ENCODE measurements at places on chromosomes 7 and 10.

DNA sequence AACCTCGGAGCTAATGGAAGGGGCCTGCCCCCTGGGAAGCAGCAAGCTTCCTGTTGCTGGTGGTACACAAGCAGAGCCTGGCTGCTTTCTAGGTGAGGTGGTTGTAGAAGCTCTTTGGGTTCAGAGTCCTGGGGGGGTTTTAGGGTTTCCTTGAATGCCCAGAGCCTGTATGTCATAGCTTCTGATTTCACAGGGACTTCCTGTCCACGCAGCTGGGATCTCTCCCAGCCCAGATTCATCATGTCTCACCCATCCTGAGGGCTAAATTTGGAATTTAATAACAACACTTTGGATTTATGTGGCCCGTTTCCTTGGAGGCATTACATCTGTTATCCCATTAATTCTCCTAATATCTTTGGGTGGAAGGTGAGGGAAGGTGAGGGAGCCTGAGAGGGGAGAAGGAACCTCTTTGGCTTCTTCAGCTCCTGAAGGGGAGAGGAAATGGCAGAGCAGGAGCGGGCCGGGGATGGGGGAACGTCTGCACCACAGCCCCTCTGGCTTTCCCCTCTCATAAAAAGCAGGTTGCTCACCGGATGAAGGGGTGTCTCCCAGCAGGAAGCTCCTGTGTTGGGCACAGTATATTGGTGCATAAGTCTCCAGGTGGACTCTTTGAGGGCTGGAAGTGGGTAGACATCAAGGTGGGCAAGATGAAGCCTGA is 19.7 kb downstream of the RPS24 start:
- DNase-seq, result no peak

GRCh38 chr7:229184-229964 is 37.0 kb downstream of the FAM20C start:
- DNase-seq, result no peak

DNA sequence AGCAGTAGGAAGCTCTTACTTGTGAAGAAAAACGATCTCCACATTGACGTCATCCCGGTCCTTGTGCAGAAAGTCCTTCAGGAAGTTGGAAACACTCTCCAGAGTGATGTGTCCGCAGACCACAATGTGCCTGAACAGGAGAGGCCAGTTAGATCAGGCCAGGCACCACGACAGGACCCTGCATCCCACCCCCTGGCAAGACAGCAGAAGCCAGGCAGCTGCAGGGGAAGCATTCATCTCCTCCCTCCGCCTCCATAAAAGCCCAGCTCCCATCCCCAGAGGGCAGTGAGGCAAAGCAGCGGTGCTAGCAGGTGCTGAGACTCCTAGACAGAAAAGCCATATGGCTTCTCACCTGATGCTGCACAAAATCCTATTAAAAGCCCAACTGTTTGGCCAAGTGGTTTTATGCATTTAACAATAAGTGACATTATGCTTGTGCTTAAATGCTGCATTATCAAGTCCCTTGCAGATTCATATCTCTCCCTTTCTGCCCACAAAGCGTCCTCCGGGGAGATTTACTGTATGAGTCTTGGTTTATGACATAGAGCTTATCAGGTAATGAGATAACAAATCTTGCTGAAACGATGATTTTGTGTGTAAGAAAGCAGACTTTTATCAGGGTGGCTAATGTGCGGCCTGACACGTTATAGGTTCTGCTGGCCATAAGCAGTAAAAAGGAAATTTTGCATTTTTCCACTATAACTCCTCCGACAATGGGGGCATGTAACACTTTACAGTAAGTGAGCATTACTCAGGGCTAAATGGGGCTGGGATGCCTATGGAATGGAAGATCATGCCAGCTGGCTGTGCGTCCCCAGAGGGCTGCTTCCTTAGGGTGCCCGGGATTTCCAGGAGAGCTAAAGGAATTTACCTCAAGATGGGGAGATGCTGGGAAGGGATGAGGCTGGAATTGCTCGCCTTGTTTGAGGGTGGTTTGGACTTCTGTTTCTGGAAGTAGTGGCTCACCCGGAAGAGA is 546.9 kb downstream of the KCNMA1 start:
- no peak for DNase-seq

DNA sequence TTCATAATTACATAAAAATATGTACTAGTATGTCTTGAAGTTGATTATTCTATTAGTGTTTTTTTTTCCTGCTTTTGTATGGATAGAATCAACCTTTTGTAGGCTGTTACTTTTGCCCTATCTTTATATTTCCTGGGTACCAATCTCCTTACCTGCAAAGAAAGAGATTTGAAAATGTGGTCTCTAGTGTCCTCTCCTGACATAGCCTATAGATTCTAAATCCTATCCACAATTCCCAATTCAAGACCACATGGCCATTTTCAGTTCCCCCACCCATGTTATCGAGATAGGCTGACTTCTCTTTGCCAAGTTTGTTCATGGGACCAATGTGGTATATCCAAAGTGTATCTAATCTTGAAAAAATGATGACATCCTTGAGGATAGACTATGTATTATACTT is 269.4 kb upstream of the SEMA3D start:
- no peak for DNase-seq

- DNase-seq, result no peak
Measured at GRCh38 chr10:45001381-45002148, 842 bp downstream of the ZNF22 start.

GRCh38 chr10:5888843-5889623 is 660 bp downstream of the ANKRD16 start:
- DNase-seq, result no peak

DNA sequence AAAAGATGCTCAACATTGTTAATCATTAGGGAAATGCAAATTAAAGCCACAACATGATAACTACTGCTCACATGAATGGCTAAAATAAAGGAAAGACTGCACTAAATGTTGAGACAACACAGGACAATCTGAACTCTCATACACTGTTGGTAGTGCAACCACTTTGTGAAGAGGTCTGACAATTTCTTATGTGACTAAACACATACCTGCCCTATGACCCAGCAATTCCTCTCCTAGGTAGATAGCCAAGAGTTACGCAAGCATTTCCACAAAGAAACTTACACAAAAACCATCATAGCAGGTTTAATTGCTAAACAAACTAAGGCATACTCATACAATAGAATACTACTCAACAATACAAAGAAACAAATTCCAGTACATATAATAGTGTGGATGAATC is 41.8 kb upstream of the HERPUD2 start:
- DNase-seq, result no peak

DNA sequence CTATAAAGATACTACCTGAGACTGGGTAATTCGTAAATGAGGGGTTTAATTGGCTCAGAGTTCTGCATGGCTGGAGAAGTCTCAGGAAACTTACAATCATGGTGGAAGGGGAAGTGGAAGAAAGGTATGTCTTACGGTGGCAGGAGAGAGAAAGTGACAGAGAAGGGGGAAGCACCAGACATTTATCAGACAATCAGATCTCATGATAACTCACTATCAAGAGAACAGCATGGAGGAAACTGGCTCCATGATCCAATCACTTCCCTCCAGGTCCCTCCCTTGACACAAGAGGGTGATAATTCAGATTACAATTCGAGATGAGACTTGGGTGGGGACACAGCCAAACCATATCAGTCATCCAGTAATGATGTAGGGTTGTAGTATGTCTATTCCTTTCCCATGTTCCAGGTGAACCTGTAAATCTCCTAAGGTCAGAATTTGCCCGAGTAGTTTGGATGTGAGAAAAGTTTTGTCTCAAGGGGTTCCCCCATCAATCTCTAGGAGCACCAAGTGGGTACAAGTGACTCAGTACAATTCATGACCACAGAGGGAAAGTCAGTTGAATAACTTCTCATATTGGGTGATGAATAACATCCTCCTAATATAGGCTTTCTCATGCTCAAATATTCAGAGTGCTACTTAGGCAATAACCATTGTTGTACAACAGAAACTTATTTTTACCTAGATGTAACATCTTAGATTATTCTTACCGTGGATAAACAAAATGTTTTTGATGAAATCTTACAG is 39.7 kb upstream of the MTPN start:
- no peak for DNase-seq

GRCh38 chr7:14497390-14497789 is 405.2 kb downstream of the DGKB start:
- DNase-seq, result no peak

- no peak for DNase-seq
Measured at GRCh38 chr10:71804077-71804476, 30.8 kb upstream of the VSIR start.

DNA sequence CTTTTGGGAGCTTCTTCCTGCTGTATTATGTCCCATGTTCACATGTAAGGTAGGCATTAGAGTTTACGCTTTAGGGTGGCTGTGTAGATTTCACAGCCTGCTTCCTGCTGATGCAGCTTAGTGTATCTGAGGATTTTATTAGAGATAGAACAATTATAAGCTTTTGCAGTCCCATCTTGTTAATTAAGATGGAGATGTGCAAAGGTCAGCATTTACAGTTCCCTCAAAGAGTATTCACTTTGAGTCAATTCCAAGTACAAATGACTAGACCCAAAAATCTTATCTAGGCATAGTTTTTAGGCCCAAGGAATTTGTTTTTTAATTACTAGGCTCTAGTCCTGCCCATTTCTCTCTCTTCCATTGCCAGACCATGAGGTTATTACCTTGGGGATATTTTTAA is 239.9 kb upstream of the PHF14 start:
- no peak for DNase-seq

GRCh38 chr10:99983280-99983988 is 26.3 kb downstream of the DNMBP start:
- no peak for DNase-seq

GRCh38 chr7:55061726-55062499 is 43.1 kb downstream of the EGFR start:
- no peak for DNase-seq

DNA sequence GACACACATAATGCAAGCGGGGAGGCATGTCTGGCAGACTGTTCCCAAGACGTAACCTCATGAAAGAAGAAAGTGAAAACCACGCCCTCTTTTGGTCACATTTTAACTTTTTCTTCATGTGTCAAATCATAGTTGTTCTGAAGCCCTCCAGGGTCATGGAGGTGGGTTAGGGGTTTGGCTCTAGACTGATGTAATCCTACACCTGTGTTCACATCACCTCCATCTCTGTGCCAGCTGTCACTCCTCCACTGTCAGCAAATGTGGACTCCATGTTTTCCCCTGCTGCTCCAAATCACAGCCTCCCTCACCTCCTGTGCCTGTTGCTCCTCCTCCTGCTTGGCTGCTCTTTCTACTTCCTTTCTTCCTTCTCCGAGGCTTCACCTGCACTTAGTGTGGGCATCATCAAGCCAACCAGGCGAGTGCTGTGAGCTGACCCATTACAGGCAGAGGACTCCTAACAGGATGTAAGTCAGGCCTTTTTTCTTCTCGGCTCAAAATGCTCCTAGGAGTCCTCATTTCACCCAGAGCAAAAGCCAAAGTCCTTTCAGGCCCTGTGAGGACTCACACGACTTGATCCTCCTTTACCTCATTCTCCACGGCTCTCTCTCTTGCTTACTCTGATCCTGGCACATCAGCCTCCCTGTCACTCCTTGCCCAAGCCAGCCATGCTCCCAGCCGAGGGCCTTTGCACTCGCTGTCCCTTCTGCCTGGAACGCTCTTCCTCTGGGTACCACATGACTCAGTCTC is 66.4 kb upstream of the IFRD1 start:
- no peak for DNase-seq

- no peak for DNase-seq
Measured at GRCh38 chr7:27242555-27243339, at the start of gene EVX1. Gene EVX1 (plus strand): TSS chr7:27242802. CDS start chr7:27243031, 229 bp downstream.

DNA sequence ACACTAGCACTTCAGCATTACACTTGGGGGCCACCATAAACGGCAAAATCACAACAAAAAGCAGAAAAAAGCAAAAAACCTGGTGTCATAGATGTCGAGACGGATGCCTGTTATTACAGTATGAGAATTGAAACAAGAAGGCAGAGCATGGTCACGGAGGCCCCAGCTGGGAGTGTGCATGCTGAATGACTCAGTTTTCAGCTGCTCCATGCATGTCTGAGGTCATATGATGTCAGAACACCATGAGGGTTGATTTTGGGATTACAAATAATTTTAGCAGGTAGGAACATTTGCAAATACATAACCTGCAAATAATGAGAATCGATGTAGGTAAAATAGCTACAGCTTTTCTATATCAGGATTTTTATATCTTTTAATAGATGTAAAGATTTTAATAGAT is 19.1 kb downstream of the ZMYND11 start:
- DNase-seq, result no peak

DNA sequence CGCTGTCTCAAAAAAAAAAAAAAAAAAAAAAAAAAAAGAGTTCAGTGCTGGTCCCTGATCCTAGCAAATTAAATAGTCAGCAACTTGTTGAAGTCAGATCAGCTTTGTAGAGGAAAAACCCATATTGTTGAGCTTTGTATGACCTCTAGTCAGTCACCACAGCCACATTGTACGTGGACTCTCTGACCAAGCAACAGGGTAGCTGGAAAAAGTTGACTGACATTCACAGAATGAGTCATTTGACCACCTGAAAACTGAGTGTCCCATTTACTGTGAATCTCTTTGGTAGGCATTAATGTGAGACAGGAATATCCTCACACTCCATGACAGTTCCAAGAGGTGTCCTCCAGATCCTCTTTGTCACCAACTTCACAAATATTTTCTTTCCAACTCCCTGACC is 371.1 kb downstream of the LRRTM3 start:
- DNase-seq, result no peak

DNA sequence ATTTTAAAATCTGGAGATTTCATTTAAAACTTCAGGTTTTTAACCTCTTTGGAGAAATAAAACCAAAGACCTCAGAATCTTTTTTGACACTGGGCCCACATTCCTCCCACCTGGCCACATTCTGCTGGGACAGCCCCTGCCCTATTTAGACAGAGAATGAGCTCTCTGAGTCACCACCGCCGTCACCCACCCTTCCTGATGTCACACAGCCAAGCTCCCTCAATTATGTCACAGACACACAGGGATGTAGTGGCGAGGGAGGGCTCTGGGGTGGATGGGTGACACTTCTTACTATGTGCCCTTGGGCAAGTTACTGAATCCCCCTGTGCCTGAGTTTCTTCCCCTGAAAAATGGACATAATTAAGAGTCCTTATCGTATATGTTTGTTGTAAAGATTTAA is 162.6 kb downstream of the RAB11FIP2 start:
- DNase-seq, result no peak

DNA sequence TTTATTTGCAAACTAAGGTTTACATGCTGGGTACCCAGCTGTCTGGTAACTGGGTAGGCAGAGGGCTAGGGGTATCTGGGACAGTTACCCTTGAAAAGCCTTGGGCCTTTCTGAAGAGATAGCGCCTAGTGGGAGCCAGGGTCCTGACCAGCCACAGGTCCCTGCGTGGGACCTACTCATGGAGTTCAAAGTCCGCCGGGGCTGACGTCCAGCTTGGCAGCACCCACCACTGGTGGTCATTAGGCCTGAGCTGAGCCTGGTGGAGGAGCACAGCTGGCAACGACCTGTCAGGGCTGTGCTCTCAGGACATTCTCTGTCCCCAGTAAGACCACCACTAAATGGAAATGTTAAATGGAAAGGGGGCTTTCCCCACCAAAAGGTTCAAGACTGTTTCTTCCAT is 20.0 kb downstream of the GUSB start:
- DNase-seq, result no peak

DNA sequence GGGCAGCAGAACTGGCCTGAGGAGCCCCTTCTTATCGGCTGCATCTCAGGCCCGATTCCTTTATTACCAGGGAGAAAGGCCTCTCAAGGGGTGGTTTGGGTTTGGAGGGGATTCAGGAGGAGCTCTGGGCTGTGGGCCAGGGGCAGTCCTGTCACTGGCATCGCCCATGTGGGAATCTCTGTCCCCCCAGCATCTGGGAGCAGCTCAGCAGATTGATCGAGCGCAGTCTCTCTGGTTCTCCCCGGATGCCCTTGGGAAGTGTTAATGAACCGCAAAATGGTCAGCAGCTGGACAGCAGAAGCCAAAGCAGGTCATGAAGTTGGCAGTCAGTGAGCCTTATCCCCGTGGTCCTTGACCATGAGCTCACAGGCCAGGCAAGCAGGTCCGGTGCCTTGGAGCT is 104.4 kb upstream of the ANLN start:
- no peak for DNase-seq

All from stimulated activated CD8-positive, alpha-beta memory T cell treated with anti-CD3 and anti-CD28 coated beads, Interleukin-2, amount 100 ng/mL, for 1 hour (primary cell).